ENCODE measurements at places on chromosomes 2 and 18.

- DNase-seq, result no peak
Measured at GRCh38 chr2:103176294-103176915, 414.6 kb downstream of the TMEM182 start.

DNA sequence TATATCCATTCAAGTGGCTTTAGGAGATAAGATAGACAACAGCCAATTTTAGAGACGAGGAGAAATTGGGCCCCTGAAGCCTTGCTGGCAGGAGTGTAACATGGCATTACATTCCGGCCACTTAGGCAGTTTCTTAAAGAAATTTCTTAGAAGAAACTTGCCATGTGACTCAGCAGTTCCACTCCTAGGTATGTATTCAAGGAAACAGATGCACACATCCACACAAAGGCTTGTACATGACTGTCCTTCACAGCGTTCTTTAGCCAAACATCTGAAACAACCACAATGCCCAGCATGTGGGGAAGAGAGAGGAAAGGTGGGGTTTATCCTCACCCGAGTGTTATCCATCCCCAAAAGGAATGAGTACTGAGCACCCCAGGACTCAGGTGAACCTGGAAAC, 107.1 kb downstream of the NFATC1 start:
- DNase-seq, result no peak

DNA sequence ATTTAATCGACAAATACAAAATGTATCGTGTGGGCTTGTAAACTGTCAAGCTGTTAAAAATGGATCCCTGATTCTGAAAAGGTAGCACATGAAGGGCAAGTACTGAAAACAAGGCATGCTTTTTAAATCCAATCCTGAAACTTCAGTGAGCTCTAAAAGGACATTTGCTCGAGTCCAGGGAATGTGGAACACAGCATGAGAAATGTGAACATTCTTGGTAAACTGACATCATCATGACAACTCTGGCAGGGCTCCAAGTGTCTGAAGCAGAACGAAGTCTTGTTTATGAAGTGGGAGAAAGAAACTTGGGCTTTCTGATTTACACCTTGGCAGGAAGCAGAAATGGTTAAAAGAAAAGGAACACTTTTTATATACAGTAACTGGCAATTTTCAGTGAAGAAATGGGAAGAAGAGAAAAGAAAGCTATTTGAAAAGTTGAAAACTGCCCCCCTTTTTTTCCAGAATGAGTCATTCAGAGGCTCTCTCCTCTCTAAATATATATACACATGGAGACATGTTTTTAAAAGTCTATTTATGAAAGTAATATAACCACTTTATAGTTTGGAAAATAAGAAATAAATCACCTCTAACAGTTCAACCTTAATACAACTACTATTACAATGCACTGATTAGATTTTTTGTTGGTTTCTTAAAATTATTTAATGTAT, 120.8 kb downstream of the GAREM1 start:
- no peak for DNase-seq

DNA sequence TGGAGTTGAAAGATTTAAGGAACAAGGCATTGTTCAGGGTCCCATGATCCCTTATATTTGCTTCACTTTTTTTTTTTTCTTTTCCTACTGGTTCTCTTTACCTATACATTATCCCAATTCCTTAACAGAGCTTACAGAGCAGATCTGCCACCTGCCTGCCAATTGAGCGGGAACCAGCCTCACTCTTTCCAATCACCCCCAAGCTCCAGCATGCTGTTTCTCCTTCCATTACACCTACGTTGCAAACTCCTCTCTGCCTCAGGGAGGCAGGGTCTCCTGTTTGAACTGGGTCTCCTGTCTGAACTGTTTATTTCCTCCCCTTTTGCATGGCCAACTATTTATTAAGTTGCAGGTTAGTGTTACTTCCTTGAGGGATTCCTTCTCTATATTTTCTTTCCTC, 77.2 kb upstream of the SLC38A11 start:
- no peak for DNase-seq

GRCh38 chr2:20674974-20675679, 8.2 kb downstream of the GDF7 start:
- DNase-seq, result no peak

GRCh38 chr2:180577567-180577966, 402.8 kb upstream of the UBE2E3 start:
- DNase-seq, result no peak

DNA sequence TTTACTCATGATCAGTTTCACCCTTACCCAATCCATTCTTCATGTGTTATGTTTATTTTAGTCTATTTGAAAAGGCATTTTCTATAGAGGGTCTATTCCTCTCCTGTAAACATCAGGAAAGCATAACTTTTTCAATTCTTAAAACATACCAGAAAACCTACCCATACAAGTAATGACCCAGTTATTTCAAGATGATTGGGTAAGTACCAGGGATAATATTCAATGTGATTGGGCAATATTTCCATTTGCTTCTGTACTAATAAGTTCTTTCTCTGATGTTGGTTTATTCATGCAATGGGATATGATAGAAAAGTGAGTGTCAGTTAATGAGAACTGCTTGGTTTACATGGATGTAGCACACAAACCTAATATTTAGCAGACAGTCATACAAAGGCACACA, 87.6 kb downstream of the CCBE1 start:
- DNase-seq, result no peak

DNA sequence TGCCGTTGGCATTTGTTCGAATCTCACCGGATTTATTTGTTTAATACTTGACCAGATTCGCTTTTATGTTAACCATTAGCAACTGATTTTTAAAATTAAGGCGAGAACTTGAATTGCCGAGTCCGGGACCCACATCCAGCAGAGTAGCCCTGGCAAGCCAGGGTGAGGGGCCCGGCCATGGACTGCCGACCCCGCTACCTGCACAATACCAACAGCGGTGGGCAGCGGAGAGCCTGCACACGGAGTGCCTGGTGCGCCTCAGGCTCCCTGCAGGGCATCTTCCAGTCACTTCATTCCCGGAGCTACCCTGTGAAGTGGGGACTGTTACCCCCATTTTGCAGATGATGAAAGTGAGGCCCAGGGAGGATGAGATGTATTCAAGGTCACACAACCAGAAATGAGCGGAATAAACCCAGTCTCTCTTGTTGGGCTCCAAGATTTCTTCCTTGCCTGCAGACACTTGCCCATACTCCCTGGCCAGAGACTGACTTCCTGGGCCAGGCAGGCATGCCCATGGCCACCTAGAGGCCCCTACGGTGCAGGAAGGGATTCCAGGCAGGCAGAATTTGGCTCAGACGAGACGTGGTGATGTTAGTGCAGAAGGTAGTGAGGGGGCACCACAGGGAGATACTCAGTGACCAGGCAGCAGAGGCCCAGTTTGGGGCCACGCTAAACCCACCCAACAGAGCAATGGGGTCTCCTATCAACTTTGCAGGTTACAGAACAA, 2.9 kb downstream of the FBLN7 start:
- no peak for DNase-seq

DNA sequence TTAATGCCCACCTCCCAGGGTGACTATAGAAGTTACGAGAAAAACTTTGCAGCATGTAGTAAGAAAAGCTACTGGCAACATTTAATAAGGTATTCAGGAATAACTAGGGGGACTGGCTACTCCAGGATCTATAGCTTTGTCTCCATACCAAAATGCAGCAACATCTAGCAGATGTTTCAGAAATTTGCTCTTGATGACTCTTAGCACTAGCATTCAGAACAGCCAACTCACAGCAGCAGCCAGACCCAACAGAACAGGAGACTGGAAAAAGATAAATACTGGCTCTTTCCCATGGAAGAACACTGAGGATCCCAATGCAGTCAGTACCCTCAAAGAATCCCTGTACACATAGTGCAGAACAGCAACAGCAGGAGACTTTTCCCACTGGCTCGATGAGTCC, 105.0 kb downstream of the PRKRA start:
- no peak for DNase-seq

GRCh38 chr18:69209761-69210160, 190.9 kb upstream of the DOK6 start:
- no peak for DNase-seq

GRCh38 chr2:113872201-113872600, 17.7 kb upstream of the ACTR3 start:
- DNase-seq, result no peak

DNA sequence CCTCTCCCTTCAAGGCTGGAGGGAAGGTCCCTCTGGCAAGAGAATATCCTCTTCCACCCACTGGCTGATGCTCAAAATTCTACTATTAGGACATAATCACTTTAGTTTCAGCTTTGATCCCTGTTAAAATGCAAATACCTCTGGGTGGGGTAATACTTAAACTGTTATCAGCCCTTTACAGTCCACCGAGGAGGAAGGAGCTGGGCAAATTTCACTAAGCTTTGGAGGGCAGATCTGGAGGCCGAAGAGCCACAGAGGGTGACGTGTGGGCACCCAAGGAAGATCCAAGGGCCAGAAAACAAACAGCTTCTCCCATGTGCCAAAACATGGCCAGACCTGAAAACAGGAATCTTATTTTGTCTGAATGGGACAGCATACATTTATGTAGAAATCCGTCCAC, 74.6 kb upstream of the BCL11A start:
- DNase-seq, result no peak

GRCh38 chr2:17790536-17790935, 25.7 kb upstream of the MSGN1 start:
- DNase-seq, result no peak

DNA sequence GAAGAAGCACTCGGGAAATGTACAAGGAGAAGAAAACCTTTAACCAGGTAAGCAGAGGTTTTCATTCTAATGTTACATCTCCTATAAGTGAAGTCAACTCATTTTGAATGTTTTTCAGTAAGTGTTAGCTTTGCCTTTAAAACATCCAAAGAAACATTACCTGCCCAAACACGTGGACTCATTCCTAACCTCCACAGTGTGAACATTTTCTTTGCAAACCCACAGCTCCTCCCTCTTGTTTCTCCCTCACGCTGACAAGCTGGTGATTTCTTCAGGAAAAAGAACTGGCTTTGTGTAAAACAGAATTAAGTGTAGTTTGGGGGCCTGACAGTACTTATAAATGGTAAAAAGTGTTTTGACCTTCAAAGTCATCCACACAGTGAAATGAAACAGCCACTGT, 72.5 kb downstream of the MTCL1 start:
- DNase-seq, result no peak

DNA sequence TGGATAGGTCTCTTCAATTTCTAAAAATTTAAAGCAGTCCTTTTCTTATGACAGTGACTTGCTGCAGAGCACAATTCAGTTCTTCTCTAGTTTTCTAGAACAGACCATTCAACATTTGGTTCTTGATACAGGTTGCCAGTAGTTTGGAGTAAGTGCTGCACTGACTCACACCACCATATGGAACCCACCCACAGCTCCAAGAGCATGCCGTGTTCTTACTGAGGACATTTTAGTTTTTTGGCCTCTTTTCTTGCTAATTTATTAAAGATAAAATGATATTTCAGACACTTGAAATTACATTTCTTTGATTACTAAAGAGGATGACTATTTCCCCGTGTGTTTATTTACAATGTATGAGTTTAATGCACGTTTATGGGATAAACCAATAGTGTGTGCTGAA, 120.0 kb downstream of the COL4A4 start:
- DNase-seq, result no peak

- DNase-seq, result no peak
Measured at GRCh38 chr2:153940511-153940910, 68.8 kb downstream of the GALNT13 start.

GRCh38 chr2:189679226-189679625, 4.8 kb downstream of the ANKAR start:
- no peak for DNase-seq

- DNase-seq, result no peak
Measured at GRCh38 chr2:238974081-238974480, 126.2 kb downstream of the TWIST2 start.

- DNase-seq, result no peak
Measured at GRCh38 chr2:220282236-220282635, 654.8 kb downstream of the SLC4A3 start.

GRCh38 chr2:113181258-113182051, 7.7 kb downstream of the PSD4 start:
- no peak for DNase-seq

- DNase-seq, result no peak
Measured at GRCh38 chr18:79518028-79518682, 122.4 kb downstream of the NFATC1 start.

DNA sequence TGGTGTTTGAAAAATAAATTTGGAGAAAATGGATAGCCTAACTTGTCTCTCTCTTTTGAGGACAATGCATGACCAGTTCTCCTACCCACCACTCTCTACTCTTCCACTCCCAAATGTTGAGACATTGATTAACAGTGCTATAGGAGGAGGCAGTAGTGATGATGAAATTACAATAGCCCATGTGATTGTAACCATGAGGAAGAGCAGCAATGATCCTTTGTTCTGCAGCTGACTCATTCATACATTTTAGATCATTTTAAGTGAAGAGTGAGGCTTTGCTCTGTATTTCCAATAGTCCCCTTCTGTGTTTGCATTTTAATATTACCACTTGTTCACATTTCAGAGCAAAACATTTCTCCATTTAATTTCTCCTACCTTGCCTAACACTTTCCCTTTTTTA, 592.3 kb downstream of the THSD7B start:
- DNase-seq, result no peak

GRCh38 chr2:14137643-14138042, 494.9 kb upstream of the LRATD1 start:
- no peak for DNase-seq

DNA sequence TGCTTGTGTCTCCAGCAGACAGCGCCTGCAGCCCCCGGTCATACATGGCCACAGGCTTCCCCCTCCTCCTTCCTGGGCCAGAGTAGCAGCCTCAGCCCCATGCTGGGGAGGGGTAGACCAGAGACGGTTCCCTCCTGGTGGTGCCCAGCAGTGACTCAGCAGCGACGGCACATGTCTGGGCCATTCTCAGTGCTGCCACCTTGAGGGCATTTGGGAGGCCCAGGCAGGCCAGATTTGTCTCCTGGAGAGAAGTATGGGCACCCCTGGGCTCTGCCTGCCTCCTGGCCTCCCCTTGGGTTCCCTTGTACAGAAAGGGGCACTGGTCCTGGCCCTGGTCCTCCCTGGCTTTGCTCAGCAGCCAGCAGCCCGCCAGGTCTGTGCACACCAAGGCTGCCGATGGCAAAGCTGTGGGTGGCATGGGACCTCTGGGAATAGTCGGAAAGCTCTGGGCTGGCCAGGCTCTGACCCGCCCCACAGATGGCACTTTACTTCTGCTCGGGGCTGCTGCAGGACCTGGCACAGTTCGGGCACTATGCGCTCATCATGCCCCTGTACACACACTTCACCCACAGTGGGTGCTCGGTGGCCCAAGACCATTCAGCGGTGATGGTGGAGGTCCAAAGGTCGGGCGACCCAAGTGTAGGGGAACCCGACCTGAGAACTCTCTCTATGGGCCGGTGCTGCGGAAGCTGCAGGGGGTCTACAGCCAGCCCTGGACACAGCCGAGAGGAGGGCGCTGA, 11.4 kb upstream of the ALPI start:
- peak; percentile 65 for DNase-seq

Data from stimulated activated CD4-positive, alpha-beta T cell treated with anti-CD3 and anti-CD28 coated beads, Interleukin-4, amount 100 ng/mL, for 48 hours (primary cell).